DMS153 (cell line): ENCODE measurements at places on chromosomes 5 and 9.

GRCh38 chr5:169263591-169263990, 37.3 kb downstream of the SLIT3 start:
- no peak for DNase-seq

- DNase-seq, result no peak
Measured at GRCh38 chr5:89267788-89268187, 384.8 kb upstream of the MEF2C start.

- no peak for DNase-seq
Measured at GRCh38 chr5:58641533-58641932, 58.7 kb downstream of the RAB3C start.

DNA sequence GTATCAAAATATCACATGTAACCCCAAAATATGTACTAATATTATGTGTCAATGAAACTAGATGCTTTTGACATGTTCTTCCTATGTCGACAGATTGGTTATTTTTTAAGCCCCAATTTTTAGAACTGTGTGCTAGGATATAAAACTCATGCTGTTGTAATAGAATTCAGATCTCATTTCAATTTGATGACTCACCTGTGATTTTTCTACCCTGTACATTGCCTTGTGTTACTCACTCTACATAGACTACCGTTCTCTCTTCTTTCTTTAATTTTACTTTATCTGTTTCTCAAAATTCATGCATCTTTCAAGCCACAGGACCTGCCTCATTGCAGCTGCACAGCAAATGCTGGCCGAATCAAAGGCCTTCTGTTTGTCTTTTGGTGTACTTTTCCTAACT, 284.5 kb downstream of the MAT2B start:
- no peak for DNase-seq

- peak; percentile 48 for DNase-seq
Measured at GRCh38 chr9:117616431-117616831, 87.8 kb upstream of the TLR4 start.

- DNase-seq, result no peak
Measured at GRCh38 chr9:21778304-21778703, 24.1 kb upstream of the MTAP start.

- DNase-seq, result no peak
Measured at GRCh38 chr5:98540056-98540455, 233.4 kb upstream of the RGMB start.

- DNase-seq, result no peak
Measured at GRCh38 chr5:3999929-4000328, 404.3 kb downstream of the IRX1 start.

GRCh38 chr9:131776473-131776872, 36.6 kb upstream of the RAPGEF1 start:
- DNase-seq, result no peak

- no peak for DNase-seq
Measured at GRCh38 chr9:4102078-4102477, 197.8 kb downstream of the GLIS3 start.

DNA sequence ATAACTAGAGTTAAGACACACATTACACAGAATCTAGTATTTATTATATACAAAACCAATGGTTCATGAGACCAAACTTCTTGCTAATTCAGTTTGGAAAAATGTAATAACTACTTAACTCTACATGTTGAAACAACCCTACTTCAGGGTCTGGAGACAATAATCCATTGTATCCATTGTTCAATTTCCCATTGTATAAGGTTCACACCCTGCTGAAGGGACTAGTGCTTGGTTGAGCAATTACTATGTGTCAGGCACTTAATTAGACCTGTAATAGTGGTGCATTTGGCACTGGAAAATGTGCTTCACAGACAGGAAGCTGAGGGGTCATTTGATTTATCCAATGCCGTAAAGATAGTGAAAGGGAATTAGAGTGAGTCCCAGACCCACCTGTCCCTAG, 114.3 kb upstream of the PAPPA start:
- DNase-seq, result no peak

GRCh38 chr5:17180864-17181723, 36.3 kb upstream of the BASP1 start:
- no peak for DNase-seq

DNA sequence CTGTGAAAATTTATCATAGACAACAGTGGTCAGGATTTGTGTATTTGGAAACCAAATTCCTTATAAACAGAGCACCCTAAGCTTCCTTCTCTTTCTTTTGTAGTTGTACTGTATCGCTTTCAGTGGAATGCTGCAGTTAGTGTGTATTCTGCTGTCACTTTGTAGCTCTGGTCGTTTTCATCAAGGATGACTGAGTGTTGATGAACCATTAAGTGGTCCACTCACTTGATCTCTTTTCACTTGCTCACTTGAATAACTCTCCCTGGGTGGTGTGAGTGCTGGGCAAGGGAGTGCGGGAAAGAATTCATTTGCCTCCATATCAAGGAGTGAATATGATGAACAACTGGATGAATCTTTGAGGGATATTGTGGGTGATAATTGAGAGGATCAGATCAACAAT, 1225.7 kb upstream of the WWC1 start:
- no peak for DNase-seq

DNA sequence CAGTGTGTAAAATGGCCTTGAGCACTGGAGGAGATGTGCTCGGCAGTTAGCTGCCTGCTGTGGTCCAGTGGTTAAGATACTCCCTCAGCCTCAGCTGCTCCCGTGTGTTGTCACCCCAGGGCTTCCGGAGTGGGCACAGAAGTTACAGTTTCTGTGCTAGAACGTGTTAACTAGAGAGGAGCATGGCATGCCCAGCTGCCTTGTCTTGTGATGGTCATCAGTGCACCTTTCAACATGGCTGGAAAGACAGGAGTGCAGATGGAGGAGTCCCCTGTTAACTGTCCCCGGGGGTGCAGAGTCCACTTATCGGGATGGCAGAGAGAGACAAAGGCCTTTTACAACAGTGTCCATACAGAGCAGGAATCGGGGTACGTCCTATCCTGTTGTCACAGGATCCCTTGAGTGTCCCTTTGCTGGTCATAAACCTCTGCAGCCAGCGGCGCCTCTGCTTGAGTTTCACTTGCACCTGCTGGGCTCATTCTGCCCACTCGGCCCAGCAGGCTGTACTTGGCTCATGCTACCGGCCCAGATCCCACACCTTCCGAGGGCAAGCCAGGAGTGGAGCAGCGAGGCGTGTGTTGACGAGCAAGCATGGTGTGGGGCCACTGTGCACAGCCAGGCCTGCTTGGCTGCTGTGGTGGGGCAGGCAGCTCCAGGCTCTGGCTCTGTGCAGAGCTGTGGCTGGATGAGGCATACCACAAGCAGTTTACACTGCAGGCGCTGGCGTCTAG, 112.6 kb downstream of the EHMT1 start:
- no peak for DNase-seq

- DNase-seq, result no peak
Measured at GRCh38 chr9:26756881-26757280, 135.7 kb downstream of the CAAP1 start.

DNA sequence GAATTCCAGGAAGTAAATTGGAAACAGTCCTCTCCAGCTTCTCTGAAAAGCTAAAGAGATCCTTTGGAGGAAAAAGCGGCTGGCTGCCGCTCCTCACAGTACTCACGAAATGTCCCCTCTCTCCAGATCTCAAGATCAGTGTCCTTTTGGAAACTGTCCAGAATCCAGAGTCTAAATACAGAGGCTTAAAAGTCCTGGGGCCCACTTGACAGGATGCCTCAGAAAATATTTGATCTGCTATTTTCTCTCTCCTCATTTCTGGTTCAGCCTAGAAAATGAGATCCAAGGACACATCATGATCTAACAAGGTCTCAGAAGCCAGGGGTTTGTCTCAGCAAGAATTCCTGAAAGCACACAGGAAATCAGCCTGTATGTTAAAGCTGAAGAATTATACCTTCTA, 7.2 kb downstream of the C1QTNF2 start:
- DNase-seq, result no peak

GRCh38 chr5:32471784-32472183, 27.2 kb upstream of the ZFR start:
- no peak for DNase-seq

GRCh38 chr5:157900644-157901043, 41.7 kb upstream of the CLINT1 start:
- DNase-seq, result peak; percentile 56

GRCh38 chr5:131459216-131459615, 175.8 kb downstream of the RAPGEF6 start:
- no peak for DNase-seq

DNA sequence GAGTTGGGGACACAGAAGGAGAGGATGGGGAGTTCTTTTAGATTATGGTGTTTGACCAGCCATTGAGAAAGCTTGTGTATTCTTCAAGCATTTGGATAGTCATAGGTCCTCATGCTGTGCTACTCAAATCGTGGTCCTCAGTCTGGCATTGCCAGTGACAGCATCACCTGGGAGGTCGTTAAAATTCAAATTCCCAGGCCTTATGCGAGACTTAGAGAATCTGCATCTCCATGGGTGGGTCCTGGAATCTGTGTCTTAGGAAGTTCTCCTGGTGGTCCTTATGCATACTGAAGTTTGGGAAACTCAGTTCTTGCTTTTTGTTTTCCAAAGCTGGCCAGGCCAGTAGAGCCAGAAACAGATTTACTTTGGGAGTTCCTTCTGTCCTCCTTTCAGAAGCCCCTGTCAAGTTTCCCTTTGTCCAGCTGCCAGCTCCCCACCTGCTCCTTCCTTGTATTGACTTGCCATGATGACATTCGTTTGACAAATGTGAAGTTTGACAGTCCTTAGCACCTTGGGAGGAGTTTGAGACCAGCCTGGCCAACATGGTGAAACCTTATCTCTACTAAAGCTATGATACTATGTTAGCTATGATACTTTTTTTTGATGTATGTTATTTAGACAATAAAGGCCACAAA, 95.6 kb downstream of the PALM2AKAP2 start:
- no peak for DNase-seq
